SK-N-SH treated with all-trans-retinoic acid at 6 μM for 48 hours (cell line): ENCODE measurements at places on chromosomes 2 and 18.

DNA sequence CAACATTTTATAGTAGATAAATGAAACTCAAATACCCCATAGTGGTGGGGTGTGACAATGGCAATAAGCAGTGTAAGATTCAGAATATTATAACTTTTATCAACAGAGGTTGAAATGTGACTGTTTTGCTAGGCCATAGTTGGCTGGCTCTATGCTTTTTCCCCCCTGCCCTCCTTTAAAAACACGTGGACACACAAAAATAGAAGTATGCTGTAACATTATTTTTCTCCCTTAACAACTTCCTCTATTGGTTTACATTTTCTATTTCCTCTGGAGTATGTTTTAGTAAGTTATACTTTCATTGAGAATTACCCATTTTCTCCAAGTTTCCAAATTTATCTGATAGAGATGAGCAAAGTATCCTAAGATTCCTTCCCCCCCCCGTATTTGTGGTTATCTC lies 31.1 kb downstream of the NDUFAF7 start:
- ATAC-seq, result no peak

DNA sequence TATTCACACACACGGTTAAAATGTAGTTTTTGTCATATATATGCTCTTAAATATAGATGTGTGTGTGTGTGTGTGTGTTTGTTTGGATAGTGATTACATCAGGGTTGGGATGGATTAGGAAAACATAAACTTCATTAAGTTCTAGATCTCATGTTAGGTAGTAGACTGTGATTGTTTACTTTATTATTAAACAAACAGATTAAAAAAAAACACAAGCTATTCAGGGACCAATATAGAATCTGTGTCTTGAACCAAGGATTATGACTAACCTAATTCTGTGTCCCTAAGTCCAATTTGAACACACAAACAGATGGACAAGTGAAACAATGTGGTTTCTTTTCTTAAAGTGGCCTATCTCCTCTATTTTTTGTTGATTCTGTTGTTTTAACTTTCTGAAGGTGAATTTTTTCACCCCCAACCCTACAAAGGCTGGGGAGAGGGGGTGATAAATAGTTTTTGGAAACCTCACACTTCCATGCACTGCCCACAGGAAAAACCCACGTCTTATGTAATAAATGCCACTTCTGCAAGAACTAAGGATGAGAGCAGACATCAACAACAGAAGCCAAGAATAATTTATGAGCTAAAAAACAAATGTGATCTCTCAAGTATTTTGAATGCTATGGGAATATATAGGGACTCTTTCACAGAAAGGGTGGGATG lies 40.7 kb downstream of the IL1R2 start:
- no peak for ATAC-seq

GRCh38 chr2:9973690-9974089 lies 22.2 kb downstream of the GRHL1 start:
- no peak for ATAC-seq

DNA sequence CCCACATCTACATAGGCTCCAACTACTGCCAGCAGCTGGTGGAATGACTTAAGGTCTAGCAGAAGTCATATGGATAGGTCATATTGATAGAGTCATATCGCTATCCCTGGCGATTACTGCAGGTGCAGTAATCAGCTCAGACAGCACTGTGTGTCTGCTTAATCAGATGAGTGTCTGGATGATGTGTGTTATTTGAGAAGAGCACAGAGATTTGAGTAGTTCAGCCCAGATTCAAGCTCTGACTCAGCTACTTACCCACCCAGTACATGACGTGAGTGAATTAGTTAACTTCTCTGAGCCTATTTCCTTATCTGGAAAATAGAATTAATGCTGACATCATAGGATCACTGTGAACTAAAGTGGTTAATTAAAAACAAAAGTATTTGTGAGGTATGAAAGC lies 78.9 kb downstream of the EHD3 start:
- ATAC-seq, result peak; percentile 78

- ATAC-seq, result no peak
These were observed 21.5 kb downstream of the IWS1 start for GRCh38 chr2:127504552-127505430.

GRCh38 chr18:29305516-29305915 lies 1128.6 kb upstream of the CDH2 start:
- no peak for ATAC-seq

DNA sequence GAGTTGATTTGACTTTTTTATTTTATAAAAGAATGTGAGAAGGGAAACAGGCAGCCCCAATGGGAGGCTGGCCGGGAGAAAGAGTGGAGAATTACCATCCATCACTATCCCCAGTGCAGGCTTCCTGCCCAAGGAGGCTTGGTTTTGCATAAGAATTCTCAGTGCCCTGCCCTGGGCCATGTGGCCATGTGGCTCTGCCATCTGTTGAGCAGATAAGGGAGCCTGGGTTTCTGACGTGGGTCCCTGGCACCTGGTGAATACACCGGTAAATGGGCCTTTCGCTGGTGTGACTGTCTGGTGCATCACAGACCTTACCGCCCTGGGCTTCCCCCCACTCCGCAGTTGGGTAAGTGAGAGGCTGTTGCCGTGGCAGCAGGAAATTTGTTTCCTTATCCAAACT lies 54.5 kb upstream of the TMEM163 start:
- no peak; the same call in 2 of the 3 replicates for ATAC-seq

GRCh38 chr2:179898873-179899272 lies 37.5 kb upstream of the ZNF385B start:
- peak; percentile 76; the same call in 2 of the 3 replicates for ATAC-seq

DNA sequence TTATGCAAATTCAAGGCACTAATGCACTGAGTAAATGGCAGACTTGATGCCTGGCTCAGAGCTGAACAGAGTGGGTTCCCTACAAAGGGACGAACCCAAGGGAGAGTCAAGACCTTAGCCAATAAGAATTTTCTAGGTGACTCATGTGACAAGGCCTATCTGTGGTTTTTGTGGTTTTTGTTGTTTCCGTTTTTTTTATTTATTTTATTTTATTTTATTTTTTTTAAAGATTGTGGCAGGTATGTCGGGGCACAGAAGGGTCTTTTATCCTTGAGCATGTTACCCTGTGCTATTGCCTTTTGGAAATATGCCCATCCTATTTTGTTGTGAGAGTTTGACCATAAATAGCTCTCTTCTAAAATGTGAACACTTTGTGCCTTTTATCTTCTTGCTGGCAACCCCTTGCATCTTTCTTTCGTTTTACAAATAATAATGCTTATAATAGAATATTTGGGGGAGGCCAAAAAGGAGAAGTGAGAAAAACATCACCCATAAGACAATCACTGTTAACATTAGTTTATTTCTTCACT lies 113.4 kb upstream of the AQP4 start:
- ATAC-seq, result no peak

DNA sequence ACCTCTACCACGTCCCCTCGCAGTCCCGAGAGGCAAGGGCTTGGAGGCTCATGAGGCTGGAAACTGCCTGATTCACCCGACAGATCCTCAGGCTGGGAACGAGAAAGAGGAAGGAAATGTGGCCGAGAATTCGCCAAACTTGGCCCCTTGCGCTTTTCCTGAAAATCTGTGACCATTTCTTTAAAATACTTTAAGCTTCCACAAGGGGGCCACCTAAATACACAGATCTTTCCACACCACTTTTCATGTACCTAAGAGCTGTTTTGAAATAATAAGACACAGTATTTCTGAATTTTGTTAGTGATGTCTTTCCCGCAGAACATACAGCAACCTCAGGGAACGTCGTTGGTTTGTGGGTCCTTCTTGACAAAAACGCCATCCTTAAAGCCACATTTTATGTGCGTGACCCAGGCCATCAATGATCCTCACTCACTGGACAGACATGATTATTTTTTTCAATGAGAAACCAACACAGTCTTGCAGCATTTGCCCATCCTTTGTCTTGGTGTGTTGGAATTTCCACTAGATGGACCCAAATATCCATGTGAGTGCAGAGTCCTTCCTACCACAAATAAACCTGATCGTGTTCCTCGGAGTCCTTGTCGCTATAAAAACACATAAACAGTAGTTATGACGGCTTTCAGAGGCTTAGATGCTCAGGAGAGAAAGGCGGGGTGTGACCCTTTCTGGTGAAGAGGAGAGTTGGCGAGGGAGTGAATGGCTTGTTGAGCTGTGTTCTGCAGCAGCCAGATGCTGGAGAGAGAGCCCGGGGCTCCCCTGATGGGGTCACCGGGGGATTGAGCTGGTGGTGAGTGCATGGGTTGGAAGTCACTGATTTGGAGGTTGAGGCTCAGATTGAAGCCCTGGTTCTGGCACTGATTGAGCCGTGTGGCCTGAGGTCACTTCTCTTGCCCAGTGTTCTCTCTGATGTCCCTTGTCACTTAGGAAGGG lies 25.0 kb downstream of the DCDC2C start:
- peak; percentile 70 for ATAC-seq

GRCh38 chr2:118994172-118994700 lies 52.2 kb downstream of the MARCO start:
- ATAC-seq, result no peak
